ENCODE measurements at places on chromosomes 11 and 22.

- DNase-seq, result no peak
These were observed 1.4 kb downstream of the PSMA1 start for GRCh38 chr11:14518820-14519219.

DNA sequence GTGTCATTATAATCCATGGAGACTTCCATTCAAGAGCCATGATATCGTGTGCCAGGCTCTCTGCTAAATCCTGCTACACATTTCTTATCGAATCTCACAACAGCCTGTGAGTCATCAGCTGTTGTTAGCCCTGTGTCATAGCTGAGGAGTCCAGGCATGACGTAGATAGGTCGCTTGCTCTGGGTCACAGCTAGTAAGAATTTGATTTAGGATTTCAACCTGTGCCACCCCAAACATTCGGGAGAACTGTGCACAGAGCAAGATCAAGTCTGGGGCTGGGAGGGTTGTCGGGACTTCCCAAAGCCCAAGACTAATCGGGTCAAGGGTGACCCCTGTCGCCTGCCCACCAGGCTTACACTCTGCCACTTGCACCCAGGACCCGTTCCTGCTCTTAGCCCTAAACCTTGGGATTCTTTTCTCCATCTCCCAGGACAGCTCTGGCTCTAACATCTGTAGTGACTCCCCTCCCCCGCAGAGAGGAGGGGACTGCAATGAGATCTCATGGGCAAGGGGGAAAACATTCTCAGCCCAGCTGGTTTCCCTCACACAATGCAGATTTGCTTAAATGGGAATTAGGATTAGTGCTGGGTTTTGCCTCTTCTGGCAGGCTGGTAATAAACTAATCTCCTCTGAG is 34.3 kb downstream of the TSPAN18 start:
- no peak for DNase-seq

DNA sequence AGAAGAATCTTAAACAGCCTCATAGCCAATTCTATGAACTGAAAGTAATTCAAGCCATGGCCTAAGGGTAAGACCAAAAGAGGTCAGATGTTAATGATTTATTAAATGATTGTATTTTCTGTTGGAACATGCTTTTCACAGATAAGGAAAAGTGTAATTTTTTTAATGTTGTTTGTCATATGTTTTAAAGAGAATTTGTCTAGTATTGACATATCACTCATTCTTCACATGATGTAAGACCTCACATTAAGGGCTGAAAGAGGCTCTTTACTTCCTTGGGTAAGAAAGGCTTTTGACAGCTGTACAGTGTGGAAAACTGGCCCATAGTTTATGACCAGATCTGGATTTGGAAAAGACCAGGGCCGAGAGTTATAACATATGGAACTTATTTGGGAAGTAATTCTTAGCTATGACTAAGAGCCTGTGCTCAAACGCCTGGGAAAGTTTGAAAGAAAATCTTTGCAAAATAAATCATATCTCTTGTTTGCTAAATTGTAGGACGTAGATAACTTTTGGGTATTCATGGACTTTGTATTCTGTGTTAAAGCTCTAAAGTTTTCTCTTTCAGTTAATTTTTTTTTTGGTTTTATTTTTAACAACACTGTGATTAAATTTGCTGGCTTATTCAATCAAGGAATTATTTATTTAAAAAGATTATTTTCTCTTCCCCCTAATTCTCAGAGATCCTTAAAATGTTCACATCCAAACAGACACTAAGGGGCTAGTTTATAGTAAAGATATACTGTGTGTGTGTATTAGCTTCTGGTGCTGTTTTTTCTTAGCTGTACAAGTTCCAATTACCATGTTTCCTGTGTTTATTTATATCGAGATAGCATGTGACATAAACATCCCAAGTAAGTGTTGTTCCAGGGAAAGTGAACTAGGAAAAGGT is 162.2 kb downstream of the ARHGAP42 start:
- no peak for DNase-seq

- DNase-seq, result no peak
These were observed 154.3 kb downstream of the MSANTD4 start for GRCh38 chr11:105867742-105868141.

GRCh38 chr11:123518496-123519054 is 88.5 kb downstream of the GRAMD1B start:
- DNase-seq, result no peak

DNA sequence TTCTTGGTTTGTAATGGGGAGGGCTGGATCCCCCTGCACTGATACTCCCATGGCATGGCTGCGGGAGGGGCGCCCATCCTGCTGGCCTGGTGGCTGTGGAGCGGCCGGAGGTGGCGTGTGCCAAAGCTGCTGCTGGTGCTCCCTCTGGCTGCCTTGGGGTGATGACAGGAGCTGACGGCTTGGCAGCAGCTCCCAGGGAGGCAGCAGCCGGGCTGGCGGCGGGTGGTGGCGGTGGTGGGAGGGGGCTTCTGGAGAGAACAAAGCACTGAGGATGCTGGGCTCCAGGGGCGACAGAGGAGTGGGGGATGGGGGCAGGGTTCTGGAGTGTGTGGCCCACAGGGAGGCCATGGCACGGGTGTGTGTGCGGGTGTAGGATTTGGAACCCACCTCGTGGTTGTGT is 11.4 kb upstream of the MPPED1 start:
- no peak for DNase-seq

GRCh38 chr11:70399681-70400112 is 1.4 kb downstream of the CTTN start:
- DNase-seq, result no peak

- DNase-seq, result no peak
These were observed 348.7 kb downstream of the ETS1 start for GRCh38 chr11:128238521-128239265.

DNA sequence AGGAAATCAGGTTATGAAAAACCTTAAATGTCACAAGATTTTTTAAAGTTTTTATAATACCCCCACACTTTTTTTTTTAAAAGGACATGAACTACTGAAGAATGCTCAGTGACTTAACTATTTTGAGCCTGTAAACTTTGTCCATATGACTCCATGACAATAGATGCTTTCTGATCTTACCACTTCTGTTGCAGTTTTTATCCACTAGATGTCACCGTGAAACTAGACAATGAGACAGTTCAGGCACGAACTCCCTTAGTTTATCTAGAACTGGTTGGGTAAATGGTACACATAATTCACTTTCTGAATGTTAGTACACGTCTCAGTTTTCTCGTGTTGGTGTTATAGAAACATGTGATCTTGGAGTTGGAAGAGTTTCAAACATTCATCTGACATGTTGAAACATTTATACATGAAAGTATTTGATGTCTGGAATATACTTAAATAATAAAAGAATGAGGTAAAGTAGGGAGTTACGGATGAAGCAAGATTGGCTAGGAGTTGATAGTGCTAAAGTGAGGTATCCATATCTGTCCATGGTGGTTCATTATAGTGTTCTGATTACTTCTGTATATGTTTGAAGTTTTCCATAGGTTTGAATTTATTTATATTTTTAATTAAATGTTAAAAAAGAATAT is 8.1 kb downstream of the CCDC15 start:
- no peak for DNase-seq

- DNase-seq, result no peak
These were observed 69.4 kb downstream of the PPFIBP2 start for GRCh38 chr11:7583248-7583647.

- DNase-seq, result no peak
These were observed 974.6 kb upstream of the RAG2 start for GRCh38 chr11:37572491-37573171.

DNA sequence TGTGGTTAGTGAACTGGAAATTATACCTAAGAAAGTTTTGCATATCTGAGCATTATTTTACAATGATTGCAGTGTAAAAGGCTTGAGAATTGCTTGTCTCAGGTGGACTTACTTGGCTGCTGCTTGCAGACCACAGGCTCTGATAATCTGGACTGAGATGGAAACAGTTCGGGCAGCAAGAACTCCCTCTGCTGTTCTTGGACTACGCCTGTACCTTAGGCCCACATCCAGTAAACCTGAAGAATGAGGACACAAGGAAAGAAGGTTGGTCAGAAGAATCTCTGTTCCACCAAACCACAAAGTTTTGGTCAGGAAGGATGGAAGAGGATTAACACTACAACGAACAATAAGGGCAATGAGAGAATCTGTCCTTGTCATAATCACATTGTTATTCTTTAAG is 80.1 kb downstream of the C2CD3 start:
- DNase-seq, result no peak

DNA sequence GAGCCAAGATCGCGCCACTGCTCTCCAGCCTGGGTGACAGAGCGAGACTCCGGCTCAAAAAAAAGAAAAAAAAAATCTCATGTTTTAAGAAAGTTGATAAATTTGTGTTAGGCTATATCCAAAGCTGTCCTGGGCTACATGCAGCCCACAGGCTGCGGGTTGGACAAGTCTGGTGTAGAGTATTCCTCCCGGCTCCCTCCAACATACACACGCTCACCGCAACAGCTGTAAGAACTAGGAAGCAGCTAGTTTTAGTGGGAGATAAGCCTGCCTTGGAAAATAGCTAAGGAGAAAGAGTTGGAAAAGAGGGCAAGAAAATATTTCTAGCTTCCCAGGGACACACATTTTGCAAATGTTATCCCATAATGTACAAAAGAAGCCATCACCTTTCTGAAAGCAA is 46.6 kb downstream of the CELF1 start:
- no peak for DNase-seq

DNA sequence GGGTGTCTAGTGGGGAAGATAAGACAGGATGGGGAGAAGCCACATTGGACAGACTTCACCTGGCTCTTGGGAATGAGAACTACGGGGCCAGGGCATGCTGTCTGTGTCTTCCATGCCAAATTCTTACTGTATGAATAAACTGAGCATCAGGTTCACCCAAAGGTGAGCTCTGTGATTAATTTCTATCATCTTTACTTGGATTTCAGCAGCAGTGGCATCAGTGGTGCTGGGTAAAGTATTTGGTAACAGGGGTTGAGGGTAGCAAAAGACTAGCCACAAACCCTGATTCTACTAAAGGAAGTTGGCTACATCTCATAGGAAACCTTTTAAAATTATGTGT is 38.8 kb downstream of the IRAG1 start:
- no peak for DNase-seq

DNA sequence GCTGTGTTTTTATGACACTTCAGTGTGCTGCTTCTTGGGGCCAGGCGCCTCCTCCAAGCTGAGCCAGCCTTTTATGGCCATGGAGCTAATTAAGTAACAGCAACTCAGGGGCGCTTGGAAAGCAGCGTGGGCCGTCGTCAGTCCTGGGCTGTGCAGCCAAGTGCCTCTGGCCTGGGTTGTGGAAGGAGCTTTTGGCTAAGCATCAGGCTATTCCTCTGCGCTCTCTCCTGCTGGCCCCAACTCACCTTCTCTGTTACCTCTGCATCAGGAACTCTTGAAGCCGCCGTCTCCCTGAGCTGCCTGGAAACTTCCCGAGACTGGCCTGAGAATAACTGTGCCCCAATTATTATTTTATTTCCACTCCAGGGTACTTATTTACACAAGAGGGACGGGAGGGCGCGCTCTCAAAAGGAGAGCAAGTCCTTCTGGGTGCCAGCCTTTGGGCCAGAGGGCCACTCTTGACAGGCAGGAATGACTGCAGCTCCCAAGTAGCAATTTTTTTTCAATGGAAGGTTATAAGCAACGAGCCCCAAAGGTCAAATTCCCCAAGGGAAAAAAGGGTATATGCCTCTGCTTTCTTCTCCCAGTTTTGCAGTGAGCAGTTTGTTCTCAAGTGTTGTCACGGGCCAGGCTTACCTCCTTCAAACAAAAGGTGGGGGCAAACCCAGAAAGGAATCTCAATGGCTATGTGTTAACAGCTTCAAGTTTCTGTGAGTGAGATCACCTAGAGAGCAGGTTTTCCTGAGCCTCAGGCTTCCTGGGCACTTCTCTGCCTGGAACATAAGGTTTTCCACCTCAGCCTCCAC is 38.5 kb upstream of the NAV2 start:
- no peak for DNase-seq

GRCh38 chr11:132245403-132246385 is 875.3 kb downstream of the NTM start:
- DNase-seq, result no peak

DNA sequence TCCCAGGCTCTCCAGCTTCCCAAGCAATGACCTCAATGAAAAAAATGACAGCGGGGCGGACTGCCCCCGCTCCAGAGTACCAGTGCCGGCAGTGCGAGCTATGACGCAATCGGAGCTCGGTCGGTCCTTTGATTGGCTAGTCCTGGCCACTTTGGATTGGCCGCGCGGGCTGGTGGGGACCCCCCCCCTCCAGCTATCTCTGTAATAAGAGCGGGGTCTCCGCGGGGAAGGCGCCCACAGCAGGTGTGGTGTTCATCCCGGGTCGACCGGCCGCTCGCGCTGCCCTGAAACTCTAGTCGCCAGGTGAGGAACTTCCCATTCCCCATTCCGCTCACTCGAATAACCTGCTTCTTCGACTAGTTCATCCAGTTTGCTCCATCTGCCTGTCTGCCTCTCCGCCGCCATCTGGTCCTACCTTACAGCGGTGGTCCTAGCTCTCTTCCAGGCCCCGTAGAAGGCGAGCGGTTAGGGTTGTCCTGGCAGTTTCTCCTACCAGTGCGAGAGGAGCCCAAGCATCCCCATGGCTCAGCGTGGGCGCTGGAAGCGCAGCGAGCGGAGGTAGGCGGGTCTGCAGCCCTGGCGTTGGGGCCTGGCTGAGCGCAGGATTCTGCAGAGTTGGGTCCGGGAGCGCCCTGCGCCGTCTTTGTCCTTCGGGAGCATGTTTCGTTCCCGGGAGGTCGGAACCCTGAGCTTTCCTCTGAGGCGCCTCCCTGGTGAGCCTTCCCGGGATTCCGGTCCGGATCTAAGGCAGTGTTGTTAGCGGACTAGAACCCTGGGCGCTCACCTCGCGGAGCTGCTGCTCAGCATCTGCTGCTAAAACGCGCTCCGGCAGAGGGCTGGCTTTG is at the start of gene CALCB:
Gene CALCB, plus strand, starts transcription at position 233 of the 845 bp plus-strand sequence. CDS start 1,126 bp downstream, outside the sequence.
- no peak for DNase-seq

GRCh38 chr11:62647609-62648005 is 1.2 kb upstream of the GANAB start:
- no peak for DNase-seq

All from stimulated activated CD4-positive, alpha-beta T cell treated with anti-CD3 and anti-CD28 coated beads, Interleukin-15, amount 100 ng/mL, for 48 hours (primary cell).